ENCODE measurements at places on chromosomes 13 and 19. TPM values are rescaled to one million over a fixed set of nuclear protein-coding genes. Genes with fewer than 3 reads are reported as not detected.

The SMAD9 gene
- 9.3 TPM for total RNA-seq

The GJB6 gene
- total RNA-seq = not detected

GRCh38 chr19:2550431-2551171 lies 74.7 kb downstream of the GADD45B start:
- DNase-seq = no peak

The ZNF136 gene
- total RNA-seq = 16.1 TPM

Measured in renal cortical epithelial cell (primary cell).